Neuronal stem cell (in vitro differentiated cells): ENCODE measurements at places on chromosomes 12 and 14.

DNA sequence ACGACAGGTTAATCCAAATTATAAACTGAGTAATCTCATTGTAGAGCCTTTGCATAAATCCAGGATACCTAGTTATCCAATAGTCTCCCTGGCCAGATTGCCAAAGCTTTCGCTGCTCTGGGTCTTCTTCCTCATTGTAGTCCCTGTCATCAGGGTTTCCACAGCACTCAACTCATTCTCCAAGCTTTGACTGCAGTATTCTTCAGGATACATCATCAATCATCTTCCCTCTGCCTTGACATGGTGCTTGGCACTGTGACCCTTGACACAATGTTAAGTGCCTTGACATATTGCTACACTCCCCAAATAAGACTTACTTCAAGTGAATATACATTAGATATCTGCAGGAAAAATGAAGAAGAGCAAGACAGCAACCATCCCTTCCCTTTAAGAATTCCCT, 60.1 kb upstream of the RESF1 start:
- no peak for DNase-seq
- H3K36me3 ChIP-seq, result no peaks in the 10 kb centered on the region
- H3K27me3 ChIP-seq, result no peaks in the 10 kb centered on the region
- H3K4me1 ChIP-seq, result peaks cover 7% of the 10 kb centered on the region

- no peaks in the 10 kb centered on the region for H3K27me3 ChIP-seq
- no peaks in the 10 kb centered on the region for H3K4me1 ChIP-seq
- no peak for DNase-seq
- no peak overlapping the region for H3K27ac ChIP-seq
These were observed 140.6 kb downstream of the EPS8 start for GRCh38 chr12:15648558-15648957.

- no peaks in the 10 kb centered on the region for H3K4me1 ChIP-seq
- H3K27ac ChIP-seq, result no peak overlapping the region
- DNase-seq, result no peak
These were observed 9.7 kb downstream of the MOK start for GRCh38 chr14:102295270-102295669.

- no peak overlapping the region for H3K4me3 ChIP-seq
- no peak overlapping the region for H3K27ac ChIP-seq
- no peak for DNase-seq
- peaks cover 6% of the 10 kb centered on the region for H3K4me1 ChIP-seq
These were observed 571.4 kb downstream of the NOVA1 start for GRCh38 chr14:26026384-26026783.

DNA sequence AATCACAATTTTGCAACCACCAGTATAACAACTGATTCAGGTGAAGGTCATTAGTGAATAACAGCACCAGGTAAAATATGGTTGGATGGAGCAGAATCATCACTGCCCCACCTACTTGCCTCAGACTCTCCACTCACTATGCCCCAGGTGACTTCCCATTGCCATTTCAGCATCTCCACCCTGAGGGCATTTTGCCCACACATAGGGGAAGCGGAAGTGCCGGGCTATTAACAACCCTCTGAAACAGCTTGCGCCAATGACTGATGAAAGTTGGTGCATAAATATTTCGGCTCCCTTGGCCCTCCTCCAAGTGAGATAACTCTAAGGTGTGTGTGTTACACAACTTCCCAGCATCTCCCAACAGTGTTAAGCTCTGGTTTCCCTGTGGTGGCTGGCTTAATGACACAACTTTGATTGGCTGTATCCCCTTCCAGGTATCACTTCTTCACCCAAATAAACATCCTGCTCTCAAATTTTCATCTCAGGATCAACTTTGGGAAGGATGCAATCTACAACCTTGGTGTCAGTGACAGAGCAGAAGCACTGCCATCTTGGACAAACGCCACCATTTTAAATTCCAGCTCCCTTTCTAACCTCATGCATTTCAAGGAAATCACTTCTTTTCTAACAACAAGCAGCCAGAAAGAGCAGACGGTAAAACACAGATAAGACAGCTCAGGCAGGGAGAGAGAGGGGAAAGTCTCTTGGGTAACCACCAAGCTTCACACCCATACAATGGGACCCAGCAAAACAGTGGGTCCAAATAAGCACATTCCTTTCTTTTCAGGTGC, 73.6 kb upstream of the PPP2R5C start:
- no peak overlapping the region for H3K27ac ChIP-seq
- no peaks in the 10 kb centered on the region for H3K4me1 ChIP-seq
- H3K4me3 ChIP-seq, result no peak overlapping the region
- DNase-seq, result no peak
- H3K36me3 ChIP-seq, result no peaks in the 10 kb centered on the region

GRCh38 chr14:34817768-34818167, 57.4 kb downstream of the BAZ1A start:
- no peaks in the 10 kb centered on the region for H3K27me3 ChIP-seq
- H3K4me1 ChIP-seq, result no peaks in the 10 kb centered on the region
- H3K36me3 ChIP-seq, result no peaks in the 10 kb centered on the region
- no peak overlapping the region for H3K27ac ChIP-seq

- H3K27ac ChIP-seq, result no peak overlapping the region
- no peaks in the 10 kb centered on the region for H3K36me3 ChIP-seq
- no peak for DNase-seq
- H3K27me3 ChIP-seq, result no peaks in the 10 kb centered on the region
- no peaks in the 10 kb centered on the region for H3K4me1 ChIP-seq
These were observed 449.6 kb upstream of the RGS6 start for GRCh38 chr14:71482671-71483070.

- no peaks in the 10 kb centered on the region for H3K4me1 ChIP-seq
- no peak overlapping the region for H3K27ac ChIP-seq
- no peaks in the 10 kb centered on the region for H3K27me3 ChIP-seq
- H3K4me3 ChIP-seq, result no peak overlapping the region
These were observed 140.4 kb upstream of the GZMB start for GRCh38 chr14:24774187-24774915.

DNA sequence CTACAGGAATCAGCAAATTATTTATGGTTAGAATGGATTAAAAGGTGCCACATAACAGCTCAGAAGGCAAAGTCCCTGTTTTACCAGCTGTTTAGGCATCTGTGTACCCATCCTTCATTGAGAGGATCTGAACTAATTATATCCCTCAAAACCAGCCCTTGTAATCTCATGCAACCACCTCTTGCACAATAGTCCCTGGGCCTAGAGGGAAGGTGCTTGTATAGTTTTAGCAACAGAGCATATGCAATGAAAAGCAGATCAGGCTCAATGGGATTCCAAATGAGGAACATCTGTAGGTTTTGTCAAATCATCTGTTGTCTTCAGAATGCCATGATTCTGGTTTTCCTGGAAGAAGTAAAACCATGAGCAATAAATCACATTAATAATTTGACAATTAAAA, 26.0 kb upstream of the GLIPR1L2 start:
- DNase-seq, result no peak
- H3K4me3 ChIP-seq, result no peak overlapping the region
- no peaks in the 10 kb centered on the region for H3K36me3 ChIP-seq
- H3K27ac ChIP-seq, result no peak overlapping the region
- peaks cover 2% of the 10 kb centered on the region for H3K4me1 ChIP-seq
- no peaks in the 10 kb centered on the region for H3K27me3 ChIP-seq

DNA sequence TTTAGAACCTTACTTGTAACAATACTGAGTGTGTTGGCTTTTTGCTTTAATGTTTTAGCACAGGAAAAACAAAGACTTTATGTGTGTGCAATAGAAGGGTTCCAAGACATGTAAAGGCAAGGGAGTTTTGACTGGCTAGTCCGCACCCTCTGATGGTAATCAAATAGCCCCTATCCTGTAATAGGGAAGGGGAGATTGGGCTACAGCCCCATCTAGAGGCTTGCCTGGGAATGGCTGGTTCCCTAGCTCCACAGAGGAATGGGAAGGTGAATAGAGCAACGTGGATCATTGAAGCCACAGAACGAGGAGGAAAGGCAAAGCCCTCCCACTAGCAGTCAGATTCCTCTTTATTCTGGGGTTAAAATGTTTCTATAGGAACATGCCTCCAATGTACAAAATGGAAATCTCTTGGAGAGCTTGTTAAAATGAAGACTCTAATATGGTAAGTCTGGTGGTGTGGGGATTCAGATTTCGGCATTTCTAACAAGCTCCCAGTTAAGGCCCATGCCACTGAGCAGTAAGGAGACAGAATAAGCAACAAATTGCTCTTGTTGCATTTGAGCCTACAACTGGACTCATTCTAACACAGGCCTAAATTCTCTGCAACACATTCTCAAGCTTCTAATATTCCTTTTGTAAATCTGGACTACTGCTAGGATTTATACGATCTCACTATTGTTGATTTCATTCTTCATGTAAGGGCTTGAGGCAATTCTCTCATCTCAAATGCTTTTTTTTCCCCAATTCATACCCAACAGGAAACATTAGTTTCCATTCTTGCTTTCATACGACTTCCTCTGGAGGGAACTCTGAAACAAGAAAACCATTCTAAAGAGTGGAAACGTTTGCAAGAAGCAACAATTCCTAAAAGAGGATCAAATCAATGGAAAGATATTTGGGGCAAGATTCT, 57.1 kb downstream of the NIN start:
- H3K27ac ChIP-seq, result no peak overlapping the region
- DNase-seq, result peak; percentile 55
- H3K27me3 ChIP-seq, result no peaks in the 10 kb centered on the region

- no peak overlapping the region for H3K27ac ChIP-seq
- no peaks in the 10 kb centered on the region for H3K4me1 ChIP-seq
- no peaks in the 10 kb centered on the region for H3K36me3 ChIP-seq
- DNase-seq, result no peak
These were observed 236.0 kb upstream of the DIO3 start for GRCh38 chr14:101325319-101325718.

- no peaks in the 10 kb centered on the region for H3K27me3 ChIP-seq
- H3K36me3 ChIP-seq, result no peaks in the 10 kb centered on the region
- no peak overlapping the region for H3K27ac ChIP-seq
- DNase-seq, result no peak
These were observed 182.2 kb downstream of the KITLG start for GRCh38 chr12:88398031-88398430.

DNA sequence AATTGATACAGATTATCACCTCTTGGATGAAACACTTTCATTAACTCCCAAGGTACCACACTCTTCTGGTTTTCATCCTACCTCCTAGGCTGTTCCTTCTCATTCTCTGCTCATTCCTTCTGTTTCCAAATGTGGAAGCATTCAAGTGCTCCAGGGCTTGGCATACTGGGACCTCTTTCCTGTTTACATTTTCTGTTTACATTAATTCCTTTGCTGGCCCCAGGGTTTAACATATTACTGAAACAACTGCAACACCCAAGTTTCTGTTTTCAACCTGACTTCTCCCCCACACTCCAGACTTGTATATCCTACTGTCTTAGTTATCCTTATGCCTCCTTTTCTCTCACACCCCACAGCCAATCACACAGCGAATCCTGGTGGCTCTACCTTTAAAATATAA, 386.3 kb upstream of the GARIN6 start:
- H3K27ac ChIP-seq, result no peak overlapping the region
- DNase-seq, result no peak
- peaks cover 27% of the 10 kb centered on the region for H3K4me1 ChIP-seq
- no peaks in the 10 kb centered on the region for H3K36me3 ChIP-seq
- no peaks in the 10 kb centered on the region for H3K27me3 ChIP-seq

- H3K27me3 ChIP-seq, result no peaks in the 10 kb centered on the region
- H3K36me3 ChIP-seq, result no peaks in the 10 kb centered on the region
- H3K27ac ChIP-seq, result no peak overlapping the region
- DNase-seq, result no peak
- H3K4me3 ChIP-seq, result no peak overlapping the region
- peaks cover 2% of the 10 kb centered on the region for H3K4me1 ChIP-seq
These were observed 194.7 kb upstream of the RTL1 start for GRCh38 chr14:101098177-101098576.

GRCh38 chr14:89618330-89618708, 201.3 kb upstream of the FOXN3 start:
- DNase-seq, result no peak
- H3K4me1 ChIP-seq, result peaks cover 10% of the 10 kb centered on the region
- no peaks in the 10 kb centered on the region for H3K36me3 ChIP-seq
- H3K4me3 ChIP-seq, result peak overlapping the region; percentile 43
- no peaks in the 10 kb centered on the region for H3K27me3 ChIP-seq

GRCh38 chr14:74913986-74914573, 9.0 kb downstream of the RPS6KL1 start:
- H3K27ac ChIP-seq, result no peak overlapping the region
- DNase-seq, result peak; percentile 33
- no peak overlapping the region for H3K4me3 ChIP-seq
- peaks cover under 1% of the 10 kb centered on the region for H3K36me3 ChIP-seq

GRCh38 chr14:50944647-50945413, 547 bp upstream of the PYGL start:
- no peak for DNase-seq
- H3K27ac ChIP-seq, result no peak overlapping the region
- H3K36me3 ChIP-seq, result no peaks in the 10 kb centered on the region
- H3K4me1 ChIP-seq, result peaks cover 3% of the 10 kb centered on the region
- peak overlapping the region; percentile 91 for H3K4me3 ChIP-seq

GRCh38 chr12:103373088-103373523, 122.7 kb downstream of the C12orf42 start:
- H3K4me3 ChIP-seq, result no peak overlapping the region
- no peak for DNase-seq
- H3K4me1 ChIP-seq, result no peaks in the 10 kb centered on the region
- H3K36me3 ChIP-seq, result no peaks in the 10 kb centered on the region
- H3K27ac ChIP-seq, result no peak overlapping the region

GRCh38 chr14:22900081-22900799, 17.2 kb downstream of the REM2 start:
- DNase-seq, result peak; percentile 64
- H3K36me3 ChIP-seq, result peaks cover 36% of the 10 kb centered on the region
- no peak overlapping the region for H3K27ac ChIP-seq
- H3K4me1 ChIP-seq, result peaks cover 4% of the 10 kb centered on the region

- H3K27me3 ChIP-seq, result no peaks in the 10 kb centered on the region
- H3K27ac ChIP-seq, result no peak overlapping the region
- peaks cover 2% of the 10 kb centered on the region for H3K4me1 ChIP-seq
- peak overlapping the region; percentile 59 for H3K4me3 ChIP-seq
- no peak for DNase-seq
These were observed 103.3 kb upstream of the FZD10 start for GRCh38 chr12:130058926-130059472.

GRCh38 chr12:28558250-28558649, 368.0 kb downstream of the CCDC91 start:
- no peak for DNase-seq
- H3K27ac ChIP-seq, result no peak overlapping the region
- no peaks in the 10 kb centered on the region for H3K36me3 ChIP-seq
- H3K4me1 ChIP-seq, result no peaks in the 10 kb centered on the region
- H3K27me3 ChIP-seq, result no peaks in the 10 kb centered on the region

DNA sequence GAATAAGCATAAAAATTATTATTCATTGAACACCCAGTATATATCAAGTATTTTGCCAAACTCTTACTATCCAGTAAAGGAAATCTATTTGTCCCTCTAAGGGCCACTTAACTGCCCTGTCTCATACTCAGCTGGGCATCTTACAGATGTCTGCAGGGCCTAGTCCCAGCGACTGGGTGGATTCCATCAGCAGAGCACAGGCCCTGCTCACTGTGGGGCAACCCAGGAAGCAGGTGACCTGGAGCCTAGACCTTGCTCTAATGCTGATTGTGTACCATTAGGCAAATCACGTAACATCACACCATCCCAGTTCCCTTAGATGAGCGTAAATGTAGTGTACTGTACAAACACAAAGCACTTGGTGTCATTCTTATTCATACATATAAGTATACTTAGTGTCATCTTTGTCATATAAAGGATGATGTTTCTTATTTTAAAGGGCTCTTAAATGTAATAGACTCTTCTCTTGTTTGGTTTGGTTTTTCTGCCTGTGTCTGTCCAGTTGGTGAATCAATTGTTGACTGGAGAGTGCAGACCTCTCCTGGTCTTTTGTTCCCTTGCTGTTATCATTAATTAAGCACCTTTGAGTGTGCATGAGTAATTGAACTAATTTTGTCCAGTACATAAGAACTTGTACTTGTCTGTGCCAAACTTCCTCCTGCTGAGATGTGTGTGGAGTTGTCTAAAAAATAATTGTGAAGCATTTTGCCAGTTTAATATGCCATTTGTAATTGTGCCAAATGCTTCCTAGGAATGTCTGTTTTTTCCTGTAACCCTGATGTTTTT, 49.3 kb downstream of the RAB35 start:
- peaks cover 10% of the 10 kb centered on the region for H3K4me1 ChIP-seq
- H3K27me3 ChIP-seq, result peaks cover 5% of the 10 kb centered on the region
- H3K27ac ChIP-seq, result no peak overlapping the region
